Caco-2 (cell line): ENCODE measurements at places on chromosomes 5 and 9.
A peak's percentile ranks its signal among the peaks of the same experiment; 100 is the strongest.

- no peak for DNase-seq
Measured at GRCh38 chr9:99073985-99074901, 30.7 kb upstream of the TGFBR1 start.

DNA sequence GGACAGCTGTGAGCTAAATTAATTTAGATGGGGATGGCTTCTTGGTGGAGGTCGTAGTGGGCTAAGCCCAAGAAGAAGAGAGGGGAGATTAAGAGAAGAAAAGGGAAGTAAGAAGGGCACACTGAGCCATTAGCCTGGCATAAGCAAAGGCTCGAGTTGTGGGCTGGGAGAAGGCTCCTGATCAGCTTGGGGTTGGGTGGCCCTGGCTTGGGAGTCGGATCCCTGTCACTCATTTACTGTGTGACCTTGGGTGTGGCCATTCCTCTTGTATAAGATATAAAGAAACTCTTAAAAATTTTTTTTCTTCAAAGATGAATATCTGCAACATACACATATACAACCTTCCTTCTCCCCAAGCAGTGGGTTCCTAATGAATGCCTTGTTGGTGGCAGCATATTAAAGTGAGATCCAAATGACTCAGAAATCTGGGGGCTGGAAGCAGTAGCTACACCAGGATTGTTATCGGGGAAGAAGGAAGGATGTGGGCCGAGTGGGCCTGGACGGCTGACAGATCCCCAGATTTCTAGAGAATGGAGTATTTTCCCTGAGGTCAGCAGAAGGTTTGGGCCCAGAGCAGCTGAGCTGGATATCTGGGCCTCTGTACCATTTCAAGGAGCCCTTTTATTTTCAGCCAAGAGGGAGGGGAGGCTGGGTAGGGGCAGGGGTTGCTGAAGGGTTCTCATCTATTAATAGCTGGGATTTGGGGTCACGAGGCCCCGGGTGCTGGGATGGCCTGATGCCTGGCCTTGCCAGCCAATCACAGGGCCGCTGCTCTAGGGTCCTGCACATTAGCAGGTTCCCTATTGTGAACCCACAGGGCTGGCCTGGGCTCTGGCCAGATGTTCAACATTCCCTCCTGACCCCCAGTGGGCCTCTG, 52.1 kb downstream of the PPARGC1B start:
- no peak for DNase-seq

DNA sequence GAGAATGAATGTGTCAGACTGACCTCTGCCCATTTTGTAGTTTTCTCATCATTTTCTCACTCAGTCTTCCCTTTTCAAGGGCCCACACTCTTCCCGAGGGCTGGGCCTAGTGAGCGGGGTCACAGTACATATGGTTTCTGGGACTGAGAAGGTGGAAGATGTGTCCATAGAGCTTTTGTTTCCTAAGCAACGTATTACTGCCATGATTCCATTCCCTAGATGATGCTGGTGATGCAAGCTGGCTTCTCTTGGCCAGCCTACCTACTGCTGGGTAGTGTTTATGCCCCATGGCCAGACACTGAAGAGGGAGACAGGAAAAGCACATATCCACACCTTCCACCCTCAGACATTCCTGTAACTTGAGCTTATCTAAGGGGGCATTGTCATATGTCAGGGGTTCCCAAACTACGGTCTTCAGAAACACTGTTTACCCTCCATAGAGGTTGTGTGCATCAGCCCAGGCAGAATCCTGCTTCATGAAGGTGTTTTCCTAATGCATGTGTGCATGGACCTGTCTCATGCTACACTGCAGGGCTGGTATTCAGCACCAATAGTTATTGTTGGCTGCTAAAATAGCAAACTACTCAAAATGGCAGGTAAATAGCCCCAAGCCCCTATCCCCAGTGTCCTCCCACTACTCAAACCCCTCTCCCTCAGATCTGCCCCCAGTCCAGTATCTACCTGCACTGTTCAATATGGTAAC, 9.5 kb downstream of the IRF1 start:
- DNase-seq = no peak

- no peak for DNase-seq
Measured at GRCh38 chr5:56569566-56569965, 245.8 kb upstream of the MAP3K1 start.

GRCh38 chr9:26567976-26568375, 324.6 kb downstream of the CAAP1 start:
- no peak for DNase-seq

- no peak for DNase-seq
Measured at GRCh38 chr9:137311986-137312851, 10.1 kb upstream of the NRARP start.

DNA sequence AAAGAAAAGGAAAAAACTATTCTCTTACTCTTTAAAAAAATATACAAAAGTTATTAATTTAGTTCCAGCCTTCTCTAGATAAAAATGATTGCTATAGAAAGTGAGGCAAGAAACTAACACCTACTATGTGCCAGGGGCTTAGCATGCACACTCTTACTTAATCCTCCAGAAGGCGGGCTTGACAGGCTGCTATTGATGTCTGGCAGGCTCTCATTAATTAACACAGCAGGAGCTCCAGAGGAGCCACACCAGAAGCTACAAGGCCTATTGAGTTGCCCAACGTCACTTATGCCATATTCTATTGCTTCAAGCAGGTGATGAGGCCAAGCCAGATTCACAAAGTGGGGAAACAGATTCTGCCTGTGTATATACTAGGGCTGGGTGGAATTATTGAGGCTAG, 54.6 kb upstream of the CLINT1 start:
- no peak for DNase-seq

GRCh38 chr9:96483733-96484390, 33.9 kb downstream of the HABP4 start:
- DNase-seq = no peak

DNA sequence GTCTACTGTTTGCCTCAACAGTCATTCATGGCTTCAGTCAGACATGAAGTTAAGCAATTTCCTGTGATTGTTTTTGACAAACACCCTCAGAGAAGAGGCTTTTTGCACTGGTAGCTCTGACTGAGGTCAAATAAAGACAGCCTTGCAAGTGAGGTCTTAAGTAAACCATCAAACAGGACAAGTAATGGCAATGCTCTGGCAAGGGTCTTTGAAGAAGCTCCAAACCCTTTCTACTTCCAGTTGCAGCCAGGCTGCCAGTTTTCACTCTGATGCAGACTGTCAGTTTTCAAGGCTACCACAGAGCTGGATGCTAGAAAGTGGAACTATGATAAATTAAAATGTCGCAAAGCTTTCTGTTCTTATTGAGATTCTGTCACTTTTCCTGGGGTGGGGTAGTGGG, 421.5 kb upstream of the PTGER4 start:
- DNase-seq = no peak

GRCh38 chr5:151141535-151141934, 16.0 kb downstream of the ANXA6 start:
- no peak for DNase-seq

- no peak for DNase-seq
Measured at GRCh38 chr9:35277628-35278359, 116.0 kb downstream of the UNC13B start.

DNA sequence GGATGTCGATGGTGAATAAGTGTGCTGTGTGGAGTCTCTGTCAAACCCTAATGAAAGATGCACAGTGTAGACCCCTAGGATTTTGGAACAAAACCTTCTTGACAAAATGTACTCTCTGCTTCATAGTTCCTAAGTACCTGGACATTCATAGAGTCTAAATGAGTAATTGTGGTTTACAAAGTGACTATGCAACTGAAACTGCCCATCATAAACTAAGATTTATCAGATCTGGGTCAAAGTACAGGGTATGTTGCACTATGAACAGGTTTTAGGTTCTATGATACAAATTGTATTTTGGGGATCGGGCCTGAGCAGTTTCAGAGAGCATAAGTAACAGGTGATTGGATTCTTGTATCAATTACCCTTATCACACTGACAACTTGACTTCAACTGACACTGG, 79.4 kb downstream of the LURAP1L start:
- DNase-seq = no peak

DNA sequence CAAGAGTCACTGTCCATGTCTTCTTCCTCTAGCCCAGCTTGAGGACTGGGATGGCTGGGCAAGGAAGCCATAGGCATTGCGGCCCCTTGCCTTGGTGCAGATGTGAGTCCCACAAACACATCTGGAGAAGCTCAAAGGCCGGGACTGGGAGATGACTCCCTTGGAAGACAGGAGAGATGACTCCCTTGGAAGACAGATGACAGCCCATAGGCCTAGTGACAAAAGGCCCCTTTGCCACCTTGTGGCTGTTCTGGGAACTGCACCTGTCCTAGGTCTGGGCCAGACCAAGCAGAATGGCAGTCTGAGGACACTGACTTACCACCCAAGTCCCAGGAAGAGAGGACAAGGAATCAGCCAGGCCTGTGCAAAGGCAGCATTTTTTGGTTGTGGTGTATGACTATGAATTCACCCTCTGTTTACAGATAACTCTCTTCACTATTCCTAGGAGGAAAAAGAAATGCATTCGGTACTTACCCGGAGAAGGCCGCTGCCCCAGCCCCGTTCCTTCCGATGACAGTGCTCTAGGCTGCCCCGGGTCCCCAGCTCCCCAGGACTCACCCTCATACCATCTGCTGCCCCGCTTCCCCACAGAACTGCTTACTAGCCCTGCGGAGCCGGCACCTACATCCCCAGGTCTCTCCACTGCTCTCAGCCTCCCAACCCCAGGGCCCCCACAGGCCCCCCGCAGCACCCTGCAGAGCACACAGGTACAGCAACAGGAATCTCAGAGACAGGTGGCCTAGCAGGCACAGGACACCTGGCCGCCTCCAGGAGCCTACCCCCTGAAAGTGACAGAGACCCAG, 30.8 kb downstream of the SKP1 start:
- peak; percentile 88 for DNase-seq

- DNase-seq = no peak
Measured at GRCh38 chr5:95177456-95177855, 107.4 kb downstream of the MCTP1 start.

DNA sequence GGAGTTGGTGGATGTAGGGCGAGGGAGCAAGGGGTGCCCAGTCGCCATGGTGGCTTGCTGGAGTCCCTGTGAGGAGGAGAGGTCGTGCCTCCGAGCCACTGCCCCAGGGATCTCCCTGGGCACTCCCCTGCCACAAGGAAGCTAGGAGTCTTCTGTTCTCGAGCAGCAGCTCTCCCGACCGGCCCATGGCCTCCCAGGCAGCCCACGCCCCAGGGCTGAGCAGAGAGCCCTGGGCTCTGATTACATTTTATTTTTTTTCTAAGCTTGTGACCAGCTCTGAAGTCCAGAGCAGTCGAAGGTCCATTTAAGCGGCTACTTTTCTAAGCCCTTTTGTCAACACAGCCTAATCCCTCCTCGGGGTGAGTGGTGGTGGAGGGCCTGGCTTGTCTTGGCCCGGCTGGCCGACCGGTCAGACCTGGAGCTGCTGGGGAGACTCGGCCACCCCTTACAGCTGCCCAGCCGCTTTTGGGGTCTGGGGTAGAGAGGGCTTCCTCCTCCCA, 2.1 kb downstream of the RXRA start:
- DNase-seq = peak; percentile 89

DNA sequence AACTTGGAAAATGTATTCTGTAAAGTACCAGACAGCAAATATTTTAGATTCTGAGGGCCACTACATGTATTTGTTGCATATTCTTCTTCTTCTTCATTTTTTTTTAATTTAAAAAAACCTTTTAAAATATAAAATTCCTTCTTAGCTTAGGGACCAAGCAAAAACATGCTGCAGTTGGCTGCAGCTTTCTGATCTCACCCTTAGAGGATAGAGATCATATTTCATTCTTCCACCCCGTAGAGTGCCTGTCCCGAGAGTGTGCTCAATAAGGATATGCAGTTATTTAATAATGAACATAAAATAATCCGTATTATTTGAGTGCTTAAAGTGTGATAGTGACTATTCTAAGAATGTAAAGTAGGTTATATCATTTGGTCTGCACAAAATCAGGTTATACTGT, 204.2 kb upstream of the CD180 start:
- DNase-seq = no peak

GRCh38 chr9:127122176-127123063, at the start of gene ANGPTL2:
ANGPTL2 (minus strand) TSS chr9:127122635; CDS start chr9:127108731, 13,904 bp downstream.
- DNase-seq = no peak

GRCh38 chr5:8491254-8491653, 622.3 kb downstream of the MTRR start:
- no peak for DNase-seq

DNA sequence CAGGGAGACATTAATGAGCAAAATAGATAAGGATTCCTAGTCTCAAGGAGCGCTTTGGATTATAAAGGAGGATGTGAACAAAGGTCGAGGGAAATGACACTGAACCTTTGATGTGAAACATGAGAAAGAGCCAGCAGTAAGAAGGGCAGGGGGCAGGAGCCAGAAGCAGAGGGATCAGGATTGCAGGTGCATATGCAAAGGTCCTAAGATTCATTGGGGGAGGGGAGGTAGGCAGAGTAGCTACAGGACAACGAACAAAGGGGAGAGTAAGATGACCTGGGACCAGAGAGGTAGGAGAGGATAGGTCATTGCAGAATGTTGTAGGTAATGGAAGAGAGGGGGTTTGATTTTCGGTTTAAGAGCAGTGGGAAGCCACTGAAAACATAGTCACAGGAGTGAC, 129.2 kb upstream of the TRPM3 start:
- DNase-seq = no peak

GRCh38 chr9:79565245-79565644, 6.5 kb upstream of the TLE4 start:
- DNase-seq = no peak

DNA sequence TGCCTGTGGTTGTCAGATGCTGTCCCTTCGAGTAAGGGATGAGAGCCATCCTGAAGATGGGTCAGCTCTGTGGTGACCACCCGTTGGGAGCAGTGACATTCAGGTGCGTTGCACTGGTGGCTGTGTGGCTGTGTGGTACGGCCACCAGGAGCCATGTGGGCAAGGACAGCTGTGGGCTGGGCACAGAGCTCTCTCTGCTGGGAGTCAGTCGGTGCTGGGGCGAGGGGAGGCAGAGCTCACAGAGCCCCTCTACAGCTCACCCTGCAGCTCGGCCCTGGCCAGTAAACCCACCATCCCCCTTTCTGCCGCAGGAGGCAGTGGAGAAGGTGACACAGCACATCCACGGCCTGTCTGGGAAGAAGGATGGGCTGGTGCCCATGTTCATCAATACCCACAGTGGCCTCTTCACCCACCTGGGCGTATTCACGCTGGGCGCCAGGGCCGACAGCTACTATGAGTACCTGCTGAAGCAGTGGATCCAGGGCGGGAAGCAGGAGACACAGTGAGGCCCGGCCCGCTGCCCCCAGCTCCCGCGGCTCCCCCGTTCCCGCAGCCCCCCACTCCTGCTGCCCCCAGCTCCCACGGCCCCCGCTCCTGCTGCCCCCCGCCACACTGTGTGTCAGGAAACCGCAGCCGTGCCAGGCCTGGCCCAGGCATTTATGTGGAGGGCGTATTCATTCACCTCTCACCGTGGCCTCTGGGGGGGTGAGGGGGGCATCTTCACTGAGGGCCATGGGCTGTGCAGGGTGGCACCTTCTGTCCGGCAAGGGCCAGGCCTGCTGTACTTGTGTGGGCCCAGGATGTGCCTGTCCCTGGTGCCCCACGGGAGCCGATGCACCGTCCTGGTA, 8.5 kb downstream of the DPP7 start:
- DNase-seq = no peak

- DNase-seq = no peak
Measured at GRCh38 chr5:1012900-1013237, 4.3 kb downstream of the NKD2 start.

- DNase-seq = no peak
Measured at GRCh38 chr9:4318741-4319140, 18.9 kb upstream of the GLIS3 start.
